Amniotic epithelial cell (primary cell): ENCODE measurements at places on chromosomes 1 and 21.

DNA sequence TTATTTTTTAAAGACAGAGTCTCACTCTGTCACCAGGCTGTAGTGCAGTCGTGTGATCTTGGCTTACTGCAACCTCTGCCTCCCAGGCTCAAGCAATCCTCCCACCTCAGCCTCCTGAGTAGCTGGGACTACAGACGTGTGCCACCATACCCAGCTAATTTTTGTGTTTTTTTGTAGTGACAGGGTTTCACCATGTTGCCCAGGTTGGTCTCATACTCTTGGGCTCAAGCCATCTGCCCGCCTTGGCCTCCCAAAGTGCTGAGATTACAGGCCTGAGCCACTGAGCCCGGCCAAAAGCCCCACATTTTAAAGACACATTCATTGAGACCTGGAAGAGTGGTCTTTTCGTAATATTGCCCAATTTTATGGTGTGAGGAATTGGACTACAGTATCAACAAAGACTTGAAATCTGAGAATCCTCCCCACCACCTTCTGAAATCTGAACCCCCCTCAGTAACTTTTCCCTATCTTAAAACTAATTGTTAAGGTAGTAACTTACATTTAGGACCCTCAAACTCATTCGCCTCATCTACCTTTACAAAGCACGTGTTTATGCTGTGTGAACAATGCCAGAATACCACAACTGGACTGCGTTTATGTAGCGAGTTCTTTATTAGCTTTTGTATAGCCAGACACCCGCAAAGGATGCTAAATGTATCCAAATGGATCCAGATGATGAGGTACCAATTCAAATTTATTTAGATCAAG is 2.7 kb downstream of the ERRFI1 start:
- DNase-seq = no peak

GRCh38 chr1:44661781-44662682 is 12.2 kb downstream of the TMEM53 start:
- DNase-seq = no peak

GRCh38 chr21:38367646-38368045 is 110.9 kb downstream of the KCNJ15 start:
- DNase-seq = no peak

- DNase-seq = no peak
Observed at GRCh38 chr1:113861641-113862040, 9.9 kb downstream of the PTPN22 start.

DNA sequence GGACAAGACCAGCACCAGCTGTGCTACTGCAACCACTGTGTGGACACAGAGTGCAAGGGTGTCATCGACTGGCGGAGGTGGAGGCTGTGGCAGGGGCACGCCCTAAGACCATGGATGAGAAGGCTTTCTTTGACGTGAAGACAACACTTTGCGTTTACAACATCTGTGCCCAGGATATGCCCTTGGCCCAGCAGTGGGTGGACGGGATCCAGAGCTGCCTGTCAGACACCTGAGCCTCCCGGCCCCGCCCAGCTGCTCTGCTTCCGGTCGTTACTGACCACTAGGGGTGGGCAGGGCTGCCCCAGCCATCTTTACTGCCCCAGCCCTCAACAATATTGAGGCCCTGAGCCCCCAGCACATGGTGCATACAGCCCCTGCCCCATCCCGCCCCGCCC is 21.4 kb upstream of the NPPB start:
- no peak for DNase-seq

DNA sequence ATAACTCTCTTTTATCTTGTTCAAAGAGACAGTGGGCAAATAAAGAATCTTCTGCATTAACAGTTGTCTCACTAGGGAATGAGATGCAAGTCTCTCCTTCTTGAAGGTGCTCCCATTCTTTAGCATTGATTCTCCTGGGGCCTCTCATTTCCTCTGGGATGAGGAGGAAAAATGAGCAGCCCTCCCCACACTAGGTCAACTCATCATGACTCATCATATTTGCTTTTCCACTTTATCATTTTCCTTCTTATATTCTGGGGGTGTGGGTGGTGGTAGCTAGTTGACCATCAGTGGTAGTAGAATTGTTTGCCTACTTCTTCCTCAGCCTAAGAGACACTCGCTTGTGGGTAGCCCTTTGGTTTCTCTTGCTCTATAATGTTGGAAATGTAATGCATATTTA is 182.0 kb upstream of the C1orf87 start:
- DNase-seq = no peak

GRCh38 chr1:202159534-202160371 is 649 bp downstream of the PTPN7 start:
- no peak for DNase-seq

GRCh38 chr1:155320661-155321617 is at the start of gene RUSC1:
Gene RUSC1 (plus strand): TSS chr1:155320894. CDS start chr1:155321774, 880 bp downstream.
- peak; percentile 46 for DNase-seq

- DNase-seq = no peak
Observed at GRCh38 chr1:167776616-167777268, 55.0 kb downstream of the MPZL1 start.

GRCh38 chr1:174942547-174943255 is 57.0 kb upstream of the CACYBP start:
- DNase-seq = no peak

- peak; percentile 24 for DNase-seq
Observed at GRCh38 chr1:119732465-119733168, 20.9 kb downstream of the PHGDH start.

DNA sequence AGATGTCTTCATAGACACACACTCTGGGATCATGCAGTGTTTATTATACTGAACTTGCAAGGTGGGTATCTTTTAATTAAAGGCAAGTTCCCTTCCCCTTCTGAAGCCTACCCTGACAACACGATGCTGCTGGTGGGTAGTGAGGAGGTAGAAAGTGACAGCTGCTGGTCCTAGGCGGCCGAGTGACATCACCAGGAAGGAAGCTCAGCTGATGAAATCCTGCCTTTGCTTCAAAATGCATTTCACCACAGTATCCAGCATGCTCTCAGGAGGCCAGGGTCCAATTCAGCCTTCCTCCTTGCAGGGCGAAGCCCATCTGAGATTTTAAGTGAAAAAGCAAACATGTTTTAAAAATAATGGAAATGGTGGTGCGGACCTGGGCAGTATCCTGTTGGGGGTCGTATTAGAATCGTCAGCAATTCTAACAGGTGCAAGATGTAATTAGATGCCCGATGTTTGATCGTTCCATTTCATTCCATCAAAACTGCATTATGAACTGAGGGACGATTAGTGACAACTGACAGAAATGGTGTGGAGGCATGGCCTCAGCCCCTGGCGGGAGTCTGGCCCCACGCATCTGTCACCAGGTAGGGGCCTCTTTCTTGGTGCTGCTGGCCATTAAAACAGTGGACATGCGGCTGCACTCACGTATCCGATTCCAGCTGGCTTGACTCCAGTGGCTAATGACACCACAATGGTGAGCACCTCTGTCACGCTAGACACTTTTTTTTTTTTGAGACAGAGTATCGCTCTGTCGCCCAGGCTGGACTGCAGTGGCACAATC is 324.8 kb upstream of the C1orf174 start:
- no peak for DNase-seq

- DNase-seq = no peak
Observed at GRCh38 chr1:2799811-2800663, 1.5 kb downstream of the TTC34 start.

GRCh38 chr1:223226271-223226670 is 83.2 kb upstream of the TLR5 start:
- DNase-seq = no peak

- DNase-seq = peak; percentile 97
Observed at GRCh38 chr1:53592521-53592982, 133.4 kb downstream of the DMRTB1 start.

- no peak for DNase-seq
Observed at GRCh38 chr1:71038942-71039341, 8.7 kb downstream of the PTGER3 start.

DNA sequence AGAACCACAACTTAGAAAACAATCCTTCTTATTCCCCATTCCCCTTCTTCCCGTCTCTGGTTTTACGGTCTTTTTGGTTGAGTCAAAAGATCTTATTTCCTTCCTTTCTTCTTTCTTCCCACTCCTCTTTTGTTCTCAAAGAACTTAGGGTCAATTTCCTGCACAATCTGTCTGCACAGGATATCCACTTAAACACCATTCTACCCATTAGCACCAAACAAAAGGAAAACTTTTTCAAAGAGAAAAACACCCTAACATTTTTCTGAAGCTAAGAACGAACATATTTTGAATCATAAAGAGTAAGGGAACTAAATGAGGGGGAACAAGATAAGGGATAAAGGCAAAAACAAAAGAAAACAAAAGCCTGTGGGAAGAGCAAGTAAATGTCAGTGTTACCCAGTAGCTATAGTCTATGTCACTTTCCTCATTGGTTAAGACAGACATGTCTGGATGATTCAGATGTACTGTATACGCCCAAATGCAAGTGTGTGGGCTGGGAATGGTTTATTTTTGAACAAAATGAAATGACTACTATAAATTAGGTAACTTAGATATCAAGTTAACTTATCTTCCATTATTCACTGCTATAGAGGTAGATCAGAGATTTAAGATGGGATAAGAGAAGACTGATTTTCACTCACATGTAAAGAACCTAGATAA is 59.9 kb downstream of the TOR3A start:
- peak; percentile 86 for DNase-seq

GRCh38 chr1:48115835-48116234 is 106.7 kb upstream of the SLC5A9 start:
- no peak for DNase-seq

GRCh38 chr1:31798433-31799195 is 17.2 kb downstream of the SPOCD1 start:
- DNase-seq = peak; percentile 91

- no peak for DNase-seq
Observed at GRCh38 chr21:42597487-42598158, 55.8 kb upstream of the PDE9A start.

- peak; percentile 97 for DNase-seq
Observed at GRCh38 chr1:15680561-15681348, 3.4 kb upstream of the PLEKHM2 start.

- peak; percentile 31 for DNase-seq
Observed at GRCh38 chr1:50620680-50621329, 197.6 kb upstream of the DMRTA2 start.

DNA sequence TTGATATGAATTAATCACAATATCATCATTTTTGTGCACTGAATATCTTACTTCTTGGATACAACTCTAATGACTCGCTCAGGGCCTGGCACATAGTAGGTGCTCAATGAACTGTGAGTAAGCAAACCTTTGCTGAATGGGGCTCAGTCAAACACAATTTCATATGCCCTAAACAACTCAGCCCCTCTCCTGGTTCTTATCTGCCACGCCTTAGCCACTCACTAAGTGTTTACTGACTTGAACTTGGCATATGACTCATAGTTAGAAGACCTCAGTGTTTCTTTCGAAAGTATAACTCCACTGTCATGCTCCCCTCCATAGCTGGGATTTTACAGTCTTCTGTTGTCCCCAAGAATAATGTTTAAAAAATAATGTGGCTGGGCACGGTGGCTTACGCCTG is 4.8 kb upstream of the IFNLR1 start:
- peak; percentile 85 for DNase-seq

DNA sequence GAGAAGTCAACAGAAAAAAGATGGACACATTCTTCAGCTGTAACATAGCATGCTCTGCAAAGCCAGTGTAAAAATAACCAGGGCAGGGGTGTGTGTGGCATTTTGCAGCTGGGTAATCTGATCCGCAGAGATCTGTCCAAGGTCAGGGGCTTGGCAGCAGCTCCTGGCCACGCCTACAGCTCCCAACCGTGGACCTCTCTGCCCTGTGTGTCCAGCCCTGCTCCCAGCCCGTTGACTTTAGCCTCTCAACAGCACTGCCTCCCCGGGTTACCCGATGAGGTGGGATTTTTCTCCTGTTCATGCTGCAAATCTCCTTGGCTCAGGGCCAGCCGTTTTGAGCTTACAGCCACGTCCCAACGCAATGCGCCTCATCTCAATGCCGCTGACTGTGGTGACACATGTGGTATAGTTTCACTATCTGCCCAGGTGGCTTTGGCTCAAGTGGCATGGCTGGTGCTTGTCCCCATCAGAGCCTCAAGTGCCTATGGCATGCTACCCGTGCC is 68.1 kb downstream of the VWA5B1 start:
- DNase-seq = peak; percentile 80

DNA sequence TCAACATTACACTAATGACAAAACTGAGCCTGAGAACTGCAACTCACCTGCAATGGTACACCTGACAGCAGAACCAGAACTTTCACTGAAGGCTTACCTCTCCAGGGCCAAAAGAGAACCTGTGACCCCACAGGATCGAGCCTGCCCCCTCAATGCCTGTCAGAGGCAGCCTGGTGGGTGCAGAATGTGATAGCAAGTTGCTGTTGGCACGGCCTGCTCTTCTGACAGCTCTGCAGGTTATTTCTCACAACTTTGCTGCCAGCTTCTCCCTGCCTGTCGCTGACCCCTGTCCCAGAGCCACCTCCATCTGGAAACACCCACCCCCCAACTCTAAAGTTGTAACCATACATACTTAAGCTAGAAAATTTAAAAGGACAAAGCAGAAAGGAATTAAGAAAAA is 35.2 kb downstream of the HIVEP3 start:
- no peak for DNase-seq
